ENCODE measurements at places on chromosomes 6 and 20.

- no peak for DNase-seq
Observed at GRCh38 chr6:168574699-168575195, 133.8 kb downstream of the SMOC2 start.

GRCh38 chr6:17423026-17423425, 29.6 kb downstream of the CAP2 start:
- no peak for DNase-seq

DNA sequence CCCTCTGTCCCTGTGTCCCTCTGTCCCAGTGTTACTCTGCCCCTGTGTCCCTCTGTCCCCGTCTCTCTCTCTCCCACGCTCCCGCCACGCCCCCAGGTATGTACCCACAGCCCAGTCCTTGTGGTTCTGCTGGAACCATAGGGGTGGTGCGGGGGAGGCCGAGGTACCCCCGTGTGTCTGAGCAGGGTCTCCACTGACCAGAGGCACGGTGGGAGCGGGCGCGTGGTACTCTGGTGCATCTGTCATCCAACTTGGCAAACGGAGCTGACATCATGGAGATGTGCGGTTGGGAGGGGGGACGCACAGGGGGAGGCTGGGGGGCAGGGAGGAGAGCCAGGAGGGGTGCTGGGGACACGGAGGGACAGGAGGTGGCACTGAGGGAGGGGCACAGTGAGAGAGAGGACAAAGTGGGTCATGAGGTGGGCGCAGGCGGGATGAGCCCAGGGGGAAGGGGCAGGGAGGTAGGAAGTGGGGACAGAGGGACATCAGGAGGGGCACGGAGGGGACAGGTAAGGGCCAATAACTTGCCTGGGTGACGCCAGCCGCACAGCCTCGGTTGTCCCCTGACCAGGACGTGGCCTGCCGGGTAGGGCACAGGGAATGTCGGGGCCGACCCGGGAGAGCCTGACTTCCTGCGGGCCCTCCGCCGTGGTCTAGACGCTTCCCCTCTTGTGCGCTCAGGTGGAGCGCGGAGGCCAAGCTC, 163.6 kb upstream of the PDE10A start:
- no peak for DNase-seq

GRCh38 chr6:31956796-31957195, 2.0 kb downstream of the NELFE start:
- no peak for DNase-seq

- DNase-seq, result no peak
Observed at GRCh38 chr6:4812068-4812467, 35.9 kb downstream of the CDYL start.
